ENCODE measurements at places on chromosomes 11 and 22.

GRCh38 chr11:4619514-4619913 lies 11.5 kb upstream of the TRIM68 start:
- no peak for DNase-seq

GRCh38 chr22:26822313-26822712 lies 164.9 kb downstream of the MIAT start:
- no peak for DNase-seq

DNA sequence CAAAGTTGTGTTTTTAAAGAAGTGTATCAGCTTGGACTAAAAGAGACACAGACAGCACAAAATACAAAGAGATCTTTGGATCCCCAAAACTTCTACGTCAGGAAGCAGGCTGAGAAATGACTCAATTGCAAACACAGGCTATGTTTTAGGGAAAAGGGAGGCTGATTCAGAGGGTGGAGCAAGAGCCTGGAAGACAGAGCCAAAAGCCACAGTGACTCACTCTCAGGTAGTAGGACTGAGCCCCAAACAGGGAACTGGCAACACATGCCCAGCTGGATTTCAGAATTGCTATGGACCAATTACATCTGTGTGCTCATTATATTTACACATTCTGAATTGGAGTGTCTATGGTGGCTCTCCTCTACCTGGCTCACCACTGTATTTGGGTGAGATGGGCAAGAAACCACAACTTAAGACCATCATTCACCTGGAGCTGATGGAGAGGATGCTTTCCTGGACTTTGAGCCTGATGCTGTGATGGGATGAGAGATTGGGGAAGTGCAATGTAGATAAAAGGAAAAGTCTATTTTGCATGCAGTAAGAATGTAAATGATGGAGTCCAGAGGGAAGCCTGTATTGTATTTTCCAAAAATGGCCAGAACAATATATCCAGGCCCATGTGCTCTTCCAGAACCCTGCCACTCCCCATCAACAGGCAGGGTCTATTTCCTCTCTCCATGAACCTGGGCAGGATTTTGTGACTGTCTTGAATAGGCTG lies 20.8 kb upstream of the LINC01488 start:
- no peak for DNase-seq

GRCh38 chr11:68118706-68119448 lies 2.3 kb downstream of the CHKA start:
- DNase-seq = peak; percentile 43

GRCh38 chr11:107014871-107015270 lies 3.4 kb downstream of the GUCY1A2 start:
- no peak for DNase-seq

GRCh38 chr11:95154514-95154913 lies 64.9 kb downstream of the ENDOD1 start:
- peak; percentile 56 for DNase-seq

- DNase-seq = peak; percentile 44
Observed at GRCh38 chr11:8913961-8914660, 3.1 kb downstream of the AKIP1 start.

- DNase-seq = no peak
Observed at GRCh38 chr22:19959043-19959586, 17.5 kb upstream of the TXNRD2 start.

- DNase-seq = no peak
Observed at GRCh38 chr11:116792144-116792868, 627 bp upstream of the APOA5 start.

DNA sequence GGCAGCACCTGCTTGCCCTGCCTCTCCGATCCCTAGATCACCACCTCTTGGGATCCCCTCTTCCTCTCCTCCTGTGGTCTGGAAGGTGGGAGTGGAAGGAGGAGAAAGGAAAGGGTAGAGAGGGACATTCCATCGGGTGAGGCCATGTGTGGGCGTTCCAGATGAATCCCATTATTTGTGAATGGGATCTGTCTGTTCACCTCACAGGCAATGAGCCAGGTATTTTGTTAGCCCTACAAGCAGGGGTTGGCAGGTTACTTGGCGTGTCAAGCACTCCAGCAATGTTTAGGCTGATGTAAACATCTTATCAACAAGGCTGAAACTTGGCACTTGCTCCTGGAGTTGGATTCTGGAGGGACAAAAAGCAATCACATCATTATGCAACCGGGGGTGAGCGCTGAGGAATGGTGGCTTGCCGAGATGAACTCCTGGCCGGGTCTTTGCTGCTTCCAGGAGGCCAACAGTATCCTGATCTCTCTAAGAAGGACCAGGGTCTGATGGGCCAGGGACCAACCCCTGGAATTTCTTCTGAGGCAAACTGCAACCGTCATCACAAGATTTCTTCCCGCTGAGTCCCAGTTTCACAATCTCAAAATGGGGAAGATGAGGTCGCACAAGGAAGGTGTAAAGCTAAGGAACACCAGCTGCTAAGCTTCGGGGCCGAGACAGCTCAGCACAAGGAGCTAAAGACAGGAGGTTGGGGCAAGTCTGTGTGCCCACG lies 7.8 kb downstream of the ADAMTS8 start:
- no peak for DNase-seq

- DNase-seq = no peak
Observed at GRCh38 chr11:133096981-133097380, 435.3 kb downstream of the OPCML start.

DNA sequence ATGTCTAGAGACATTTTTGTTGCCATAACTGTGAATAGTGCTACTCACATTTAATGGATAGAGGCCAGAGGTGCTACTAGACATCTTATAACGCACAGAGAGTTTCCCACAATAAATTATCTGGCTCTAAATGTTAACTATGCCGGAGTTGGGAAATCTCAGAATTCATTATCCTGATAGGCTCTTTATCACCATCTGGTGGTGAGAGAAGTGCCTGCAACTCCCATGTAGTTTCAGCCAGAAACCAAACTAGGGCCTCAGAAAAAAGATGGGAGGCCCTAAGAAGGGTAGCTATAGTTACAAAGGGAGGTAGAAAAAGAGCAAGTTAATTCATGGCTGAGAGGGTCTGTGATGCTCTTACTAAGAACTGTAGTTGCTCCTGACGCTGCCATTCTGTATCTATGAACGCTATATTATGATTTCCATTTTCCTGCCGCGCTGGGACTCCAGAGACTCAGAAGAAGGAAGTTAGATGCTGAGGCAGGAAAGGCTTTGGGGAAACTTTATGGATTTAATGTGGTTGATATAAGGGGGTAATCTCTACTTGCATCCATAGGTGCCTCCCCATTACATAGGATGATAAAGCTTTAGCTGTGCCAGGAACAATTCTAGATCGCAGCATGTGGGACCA lies 22.9 kb upstream of the MRPL17 start:
- DNase-seq = peak; percentile 51

GRCh38 chr11:119873761-119874421 lies 144.9 kb upstream of the NECTIN1 start:
- no peak for DNase-seq

GRCh38 chr11:22785251-22785650 lies 44.4 kb downstream of the SVIP start:
- DNase-seq = no peak

GRCh38 chr11:121487191-121487590 lies 34.4 kb upstream of the SORL1-AS1 start:
- DNase-seq = no peak
